Activated T-cell treated with anti-CD3 and anti-CD28 coated beads for 1 hour (primary cell): ENCODE measurements at places on chromosomes 5 and 9.

DNA sequence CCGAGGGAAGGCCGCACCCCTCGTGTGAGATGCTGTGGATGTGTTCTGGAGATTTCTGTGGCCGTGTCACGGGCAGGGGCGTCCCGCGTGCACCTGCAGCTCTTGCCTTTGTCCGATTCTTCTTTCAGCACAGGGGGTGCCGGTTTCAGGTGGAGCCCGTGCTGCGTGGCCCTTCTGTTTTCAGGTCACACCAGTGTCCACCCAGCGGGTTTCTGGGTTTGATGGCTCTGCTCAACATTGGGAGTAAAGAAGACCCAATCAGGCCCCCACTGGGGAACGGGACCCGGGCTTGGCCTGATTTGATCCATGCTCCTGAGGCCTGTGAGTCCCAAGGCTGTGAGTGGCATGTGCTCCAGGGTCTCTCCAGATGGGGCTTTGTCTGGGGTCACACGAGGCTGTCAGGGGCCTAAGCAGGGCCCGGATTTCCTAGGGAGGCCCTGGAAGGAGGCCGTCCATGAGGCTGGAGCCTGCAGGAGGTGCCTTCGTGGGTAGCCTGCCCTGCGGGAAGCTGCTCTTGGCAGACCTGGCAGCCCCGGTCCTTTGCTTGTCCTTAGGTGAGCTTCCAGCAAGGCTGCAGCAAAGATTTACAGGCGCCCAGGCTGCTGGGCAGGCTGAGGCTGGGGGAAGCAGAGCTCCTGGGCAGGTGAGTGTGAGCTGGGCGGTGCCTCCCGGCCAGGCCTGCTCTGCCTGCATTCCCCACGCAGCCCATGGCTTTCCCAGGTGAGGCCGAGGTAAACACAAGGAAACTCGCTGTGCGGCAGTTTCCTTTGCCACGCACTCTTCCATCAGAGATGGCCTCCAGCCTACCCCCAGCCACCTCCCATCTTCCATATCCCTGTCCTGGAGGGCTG lies 12.8 kb downstream of the MRPL36 start:
- no peak for DNase-seq

DNA sequence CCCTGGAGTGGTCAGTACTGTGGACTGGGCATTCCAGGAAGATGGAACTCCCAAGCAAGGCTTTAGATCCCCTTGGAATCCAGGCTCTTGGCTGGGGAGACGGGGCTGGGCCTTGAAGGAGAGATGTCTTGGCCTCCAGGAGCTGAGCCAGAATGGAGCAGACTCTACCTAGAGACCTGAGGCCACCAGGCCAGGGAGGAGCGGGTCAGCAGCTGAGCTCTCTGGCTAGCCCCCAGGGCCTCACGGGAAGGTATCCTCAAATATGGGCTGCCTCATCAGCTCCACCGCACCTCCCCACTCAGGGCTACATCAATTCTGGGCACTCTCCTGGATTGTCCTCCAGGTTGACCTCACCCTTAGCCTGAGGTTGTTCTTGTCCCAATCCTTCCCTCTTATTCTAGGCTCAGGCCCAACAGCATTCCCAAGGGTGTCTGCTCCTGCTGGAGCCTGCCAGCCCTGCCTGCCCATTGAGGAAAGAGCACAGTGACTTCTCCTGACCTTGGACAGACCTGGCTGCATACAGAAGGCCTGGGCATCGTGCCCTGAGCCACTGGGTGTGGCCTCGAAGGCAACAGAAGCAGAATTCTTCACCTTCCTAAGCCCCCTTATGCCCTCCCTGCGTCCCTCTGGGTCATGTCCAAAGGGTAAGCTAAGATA lies 3.0 kb upstream of the PDLIM4 start:
- no peak for DNase-seq

- DNase-seq, result no peak
These were observed 38.7 kb downstream of the FTMT start for GRCh38 chr5:121890297-121890858.

- DNase-seq, result no peak
These were observed 29.4 kb downstream of the FAM163B start for GRCh38 chr9:133579601-133580418.

DNA sequence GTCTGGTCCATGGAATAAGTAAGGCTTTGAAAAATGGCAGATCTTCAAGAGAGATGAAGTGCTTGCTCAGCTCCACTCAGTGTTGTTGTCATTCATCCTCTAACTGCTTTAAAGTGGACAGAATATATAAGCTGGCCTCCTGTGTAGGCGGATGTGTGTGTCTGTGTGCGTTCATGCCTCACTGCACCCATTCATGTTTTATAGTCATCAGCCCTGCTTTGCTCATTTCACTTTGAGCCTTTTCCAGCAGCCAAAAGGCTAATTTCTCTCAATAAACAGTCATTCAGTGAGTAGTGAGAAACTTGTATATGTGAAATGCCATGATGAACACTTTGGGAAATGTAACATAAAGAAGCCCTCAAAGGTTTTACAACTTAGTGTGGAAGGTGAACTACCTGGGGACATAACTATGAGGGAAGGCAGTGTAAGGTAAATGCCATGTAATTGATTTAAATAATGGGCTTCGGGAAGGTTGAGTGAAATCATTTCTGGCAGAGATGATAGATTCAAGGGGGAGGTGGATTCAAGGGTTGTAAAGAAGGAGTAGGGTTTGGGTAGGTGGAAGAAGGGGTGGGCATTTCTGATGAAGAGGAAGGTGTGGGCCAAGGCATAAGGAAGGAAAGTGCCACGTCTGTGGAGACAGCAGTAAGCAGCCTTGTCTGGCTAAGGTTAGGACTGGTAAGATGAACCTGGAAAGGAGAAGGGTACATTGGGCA lies 15.7 kb downstream of the TTC23L start:
- no peak for DNase-seq

DNA sequence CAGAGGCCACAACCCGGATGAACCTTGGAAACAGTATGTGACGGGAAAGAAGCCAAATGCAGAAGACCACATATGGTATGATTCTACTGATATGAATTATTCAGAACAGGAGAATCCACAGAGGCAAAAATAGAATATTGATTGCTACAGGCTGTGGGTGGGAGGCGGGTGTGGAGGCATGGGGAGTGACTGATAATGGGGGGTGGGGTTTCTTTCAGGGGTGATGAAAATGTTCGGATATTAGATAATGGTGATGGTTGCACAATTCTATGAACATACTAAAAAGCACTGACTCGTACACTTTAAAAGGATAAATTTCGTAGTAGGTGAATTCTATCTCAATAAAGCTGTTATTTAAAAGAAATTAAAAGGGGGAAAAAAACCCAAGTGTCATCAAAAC lies 10.7 kb downstream of the IL4 start:
- DNase-seq, result no peak

DNA sequence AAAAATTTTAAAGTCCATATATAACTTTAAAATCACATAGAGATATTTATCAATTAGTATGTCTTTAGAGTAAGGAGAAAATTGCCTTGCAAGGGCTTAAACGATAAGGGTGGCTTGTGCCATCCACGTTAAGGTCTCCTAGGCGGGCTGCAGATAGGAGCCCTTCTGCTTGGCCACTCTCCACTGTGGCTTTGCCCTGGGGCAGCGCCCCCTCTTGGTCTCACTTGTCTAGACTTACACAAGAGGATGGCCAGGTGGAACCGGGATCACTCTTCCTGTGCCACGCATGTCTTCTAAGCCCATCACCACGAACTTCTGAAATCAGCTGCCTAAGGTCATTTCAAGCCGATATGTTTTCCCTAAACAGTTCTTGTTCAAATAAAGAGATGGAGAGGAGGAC lies 2.9 kb downstream of the FPGS start:
- no peak for DNase-seq

DNA sequence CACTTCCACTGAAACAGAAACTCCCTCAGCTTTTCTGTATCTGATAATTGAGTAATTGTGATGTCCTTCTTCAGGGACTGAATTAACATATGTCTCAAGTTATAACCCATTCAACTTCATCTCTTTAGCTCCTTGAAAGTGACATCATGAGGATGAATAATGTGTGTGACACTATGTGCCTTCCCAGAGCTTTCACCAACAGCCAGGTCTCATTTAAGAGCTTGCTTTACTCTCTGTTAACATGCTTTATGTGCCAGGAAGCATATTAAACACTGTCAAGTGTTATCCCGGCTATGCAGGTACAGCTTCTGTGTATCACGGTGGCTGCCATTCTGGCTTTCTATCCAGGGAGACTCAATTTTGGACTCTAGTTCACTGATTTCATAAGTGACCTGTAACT lies 799.9 kb downstream of the CDH12 start:
- DNase-seq, result no peak

DNA sequence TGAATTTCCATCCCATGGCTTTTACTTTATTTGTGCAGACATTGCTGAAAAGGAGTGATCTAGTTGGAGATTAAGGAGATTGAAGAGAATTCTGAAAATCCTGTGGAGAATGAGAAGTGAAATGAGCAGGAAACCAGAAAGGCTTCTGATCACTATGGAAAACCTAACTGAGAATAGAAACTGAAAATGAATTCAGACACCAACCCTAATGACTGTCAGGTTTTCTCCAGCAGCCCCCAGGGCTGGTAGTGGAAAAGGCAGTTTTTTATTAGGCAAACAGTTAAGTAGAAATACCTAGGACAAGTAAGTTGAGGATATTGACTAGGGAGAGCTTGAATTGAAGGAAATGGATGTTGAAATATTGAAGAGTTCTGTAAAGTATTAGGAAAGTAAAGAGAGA lies 14.7 kb upstream of the ARRDC3 start:
- DNase-seq, result no peak

- no peak for DNase-seq
These were observed 785.4 kb downstream of the NR2F1-AS1 start for GRCh38 chr5:92795633-92796032.

GRCh38 chr5:10343486-10343885 lies 10.0 kb upstream of the MARCHF6 start:
- no peak for DNase-seq
